ENCODE measurements at places on chromosomes 3 and 15.

DNA sequence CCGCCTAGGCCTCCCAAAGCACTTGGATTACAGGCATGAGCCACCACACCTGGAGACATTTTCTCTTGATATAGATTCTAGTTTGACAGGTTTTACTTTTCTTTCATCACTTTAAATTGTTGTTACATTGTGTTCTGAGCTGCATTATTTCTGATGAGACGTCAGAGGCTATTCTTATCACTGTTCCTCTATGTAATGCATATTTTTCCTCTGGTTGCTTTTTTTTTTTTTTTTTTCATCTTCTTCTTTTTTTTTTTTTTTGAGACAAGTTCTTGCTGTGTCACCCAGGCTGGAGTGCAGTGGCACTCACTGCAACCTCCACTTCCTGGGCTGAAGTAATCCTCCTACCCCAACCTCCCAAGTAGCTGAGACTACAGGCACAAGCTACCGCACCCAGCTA is 41.2 kb downstream of the TRA2B start:
- DNase-seq: no peak

DNA sequence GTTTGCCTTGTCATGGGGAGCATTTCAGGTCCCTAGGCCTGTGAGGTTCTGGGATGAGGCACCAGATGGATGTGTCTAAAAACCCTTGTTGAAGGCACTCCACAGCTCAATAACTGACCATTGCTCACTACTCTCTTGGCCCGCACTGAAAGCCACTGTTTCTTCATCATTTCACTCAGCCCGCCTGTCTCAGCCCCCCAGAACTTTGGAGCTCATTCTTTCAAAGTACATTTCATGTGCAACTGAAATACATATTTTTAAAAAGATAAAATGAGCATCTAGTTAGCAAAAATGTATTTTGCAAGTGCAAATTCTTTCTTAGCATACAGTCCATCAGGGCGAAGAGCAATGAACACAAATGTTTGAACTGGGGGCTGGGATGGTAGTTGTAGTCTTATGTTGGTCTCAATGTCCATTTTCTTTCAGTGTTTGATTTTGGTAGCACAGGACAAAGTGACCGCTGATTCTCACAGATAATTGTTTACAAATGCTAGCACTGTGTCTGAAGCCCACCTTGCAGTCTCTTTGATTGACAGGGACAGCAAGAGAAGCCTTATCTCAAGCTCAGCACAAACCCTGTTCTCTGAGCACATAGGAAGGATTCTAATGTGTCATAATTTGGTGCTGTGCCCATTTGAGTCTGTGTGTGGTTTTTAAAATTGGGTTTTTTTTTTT is 19.6 kb downstream of the HEMK1 start:
- no peak for DNase-seq

GRCh38 chr15:37888356-37888755 is 46.1 kb upstream of the TMCO5A start:
- DNase-seq: no peak

DNA sequence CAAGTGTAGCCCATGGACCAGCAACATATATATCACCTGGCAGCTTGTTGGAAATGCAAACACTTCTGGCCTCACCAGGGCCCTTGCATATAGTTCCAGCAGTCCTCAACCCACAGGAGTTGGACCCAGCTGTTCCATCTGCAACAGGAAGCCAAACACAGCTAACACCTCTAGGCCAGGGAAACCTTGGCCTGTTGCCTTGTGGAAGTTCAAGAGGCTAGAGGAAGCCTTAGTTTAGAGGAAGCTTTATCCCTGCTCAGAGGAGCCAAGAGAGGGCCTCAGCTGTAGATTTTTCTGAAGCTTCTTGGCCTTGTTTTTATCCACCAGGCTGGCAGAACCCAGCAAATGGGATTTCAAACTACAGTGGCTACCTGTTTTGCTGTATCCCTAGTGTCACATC is 11.4 kb downstream of the FHIT start:
- no peak for DNase-seq

- DNase-seq: no peak
Measured at GRCh38 chr3:131738095-131738494, 235.3 kb upstream of the MRPL3 start.

DNA sequence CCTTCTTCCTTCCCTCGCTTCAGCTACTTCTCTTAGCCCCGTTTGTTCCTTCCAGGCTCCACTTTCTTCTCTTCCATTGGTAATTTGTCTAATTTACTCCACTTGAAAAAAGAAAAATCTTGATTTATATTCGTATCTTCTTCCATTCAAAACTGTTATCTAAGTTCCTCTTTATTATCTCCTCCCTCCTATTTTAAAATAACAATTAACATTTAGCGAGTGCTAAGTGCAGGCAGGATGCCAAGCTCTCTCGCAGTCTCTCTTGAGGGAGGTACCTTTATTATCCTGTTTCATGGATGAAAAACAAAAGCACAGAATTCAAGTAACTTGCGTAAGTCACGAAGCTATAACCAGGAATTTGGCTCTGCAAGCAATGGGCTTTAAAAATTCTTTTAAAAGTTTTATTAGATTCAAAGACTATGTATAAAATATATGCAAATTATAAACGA is 418.9 kb upstream of the NAALADL2 start:
- DNase-seq: peak; percentile 53

- no peak for DNase-seq
Measured at GRCh38 chr3:184186184-184186901, at the start of gene ABCF3. Gene ABCF3 (plus strand): TSS chr3:184186199. CDS start chr3:184186208, 9 bp downstream.

DNA sequence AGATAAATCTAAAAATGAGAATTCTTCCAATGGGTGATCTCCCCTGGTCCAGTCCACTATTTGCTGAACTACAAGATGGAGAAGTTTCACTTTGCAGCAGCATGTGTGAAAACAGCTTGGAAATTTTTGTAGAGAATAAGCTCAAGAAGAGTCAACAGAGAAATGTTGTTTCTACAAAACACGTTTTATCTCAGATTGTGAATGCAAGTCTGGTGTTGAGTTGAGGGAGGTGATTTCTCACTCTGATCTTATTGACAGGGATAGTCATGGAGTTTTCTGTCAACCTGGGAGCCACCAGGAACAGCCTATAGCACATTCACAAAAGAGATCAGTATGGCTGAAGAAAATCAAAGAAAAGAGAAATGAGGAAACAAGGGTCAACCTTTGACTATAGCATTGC is 981.2 kb upstream of the CFAP20DC start:
- DNase-seq: no peak

DNA sequence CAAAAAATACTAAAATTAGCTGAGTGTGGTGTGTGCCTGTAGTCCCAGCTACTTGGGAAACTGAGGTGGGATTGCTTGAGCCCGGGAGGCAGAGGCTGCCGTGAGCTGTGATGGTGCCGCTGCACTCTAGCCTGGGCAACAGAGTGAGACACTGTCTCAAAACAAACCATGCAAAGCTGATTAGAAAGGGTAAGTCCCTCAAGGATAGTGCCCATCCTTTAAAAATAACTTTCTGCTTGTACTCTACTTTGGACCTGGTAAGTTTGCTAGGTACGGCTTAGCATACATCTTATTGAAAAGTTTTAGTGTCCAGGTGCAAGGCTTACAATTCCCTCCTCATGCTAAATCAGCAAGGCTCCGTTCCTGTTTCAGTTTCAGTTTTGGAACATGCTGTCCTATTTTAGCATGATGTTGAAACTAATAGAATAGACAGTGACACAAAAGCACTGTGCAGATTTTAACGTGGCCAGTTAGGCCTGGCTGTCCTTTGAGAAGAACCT is 21.4 kb downstream of the FEM1B start:
- peak; percentile 62 for DNase-seq

DNA sequence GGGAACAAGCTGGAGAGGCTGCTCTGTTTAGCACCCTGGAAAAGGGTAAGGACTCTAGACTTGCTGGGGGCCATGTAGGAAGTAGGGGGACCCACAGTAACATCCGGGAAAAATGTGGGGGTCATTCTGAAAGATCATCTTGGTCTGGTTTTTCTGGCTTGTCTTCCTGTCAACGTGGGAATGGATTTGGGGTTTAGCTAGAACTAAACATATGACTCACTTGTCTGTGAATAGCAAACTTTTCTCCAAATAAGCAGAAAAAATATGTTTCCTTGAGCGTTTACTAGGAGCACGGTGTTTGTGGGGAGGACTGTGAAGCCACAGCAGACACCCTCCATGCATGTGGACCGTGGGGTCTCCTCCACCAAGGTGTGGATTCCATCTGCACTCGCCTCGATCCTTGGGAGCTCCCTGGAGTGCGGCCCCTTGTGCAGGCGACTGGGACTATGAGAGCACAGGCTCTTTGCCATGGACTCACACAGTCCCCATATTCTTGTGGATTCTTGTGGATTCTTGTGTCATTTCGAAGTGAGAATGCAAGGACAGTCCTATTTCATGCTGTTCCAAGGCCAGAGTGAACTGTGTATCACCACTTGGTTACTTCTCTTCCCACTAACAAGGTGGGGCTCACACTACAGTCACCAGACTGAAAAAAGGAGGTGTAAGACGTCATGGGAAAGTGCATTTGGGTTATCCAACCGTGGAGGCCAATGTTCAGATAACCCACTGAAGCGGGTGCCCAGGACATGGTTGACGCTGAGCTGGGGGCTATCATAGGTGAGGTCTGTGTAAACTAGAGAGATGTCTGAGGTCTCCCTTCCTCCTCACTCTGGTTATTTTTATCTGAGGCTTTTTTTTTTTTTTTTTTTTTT is 25.5 kb downstream of the PGPEP1L start:
- no peak for DNase-seq

DNA sequence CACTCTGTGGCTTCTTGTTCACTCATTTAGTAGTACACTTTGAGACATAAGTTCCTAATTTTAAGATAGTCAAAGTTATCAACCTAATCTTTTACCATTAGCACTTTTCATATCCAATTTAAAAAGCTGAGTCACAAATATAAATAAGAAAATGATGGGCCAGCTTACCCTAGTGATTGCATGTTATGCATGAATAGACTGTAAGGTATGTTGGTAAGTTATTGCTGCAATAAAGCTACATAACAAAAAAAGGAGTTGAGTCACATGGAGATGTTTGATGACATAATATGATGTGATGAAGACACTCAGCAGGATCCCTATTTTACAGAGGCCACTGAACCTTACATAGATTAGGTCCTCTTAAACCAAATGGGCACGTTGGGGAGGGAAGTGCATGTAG is 161.3 kb downstream of the OCA2 start:
- no peak for DNase-seq

DNA sequence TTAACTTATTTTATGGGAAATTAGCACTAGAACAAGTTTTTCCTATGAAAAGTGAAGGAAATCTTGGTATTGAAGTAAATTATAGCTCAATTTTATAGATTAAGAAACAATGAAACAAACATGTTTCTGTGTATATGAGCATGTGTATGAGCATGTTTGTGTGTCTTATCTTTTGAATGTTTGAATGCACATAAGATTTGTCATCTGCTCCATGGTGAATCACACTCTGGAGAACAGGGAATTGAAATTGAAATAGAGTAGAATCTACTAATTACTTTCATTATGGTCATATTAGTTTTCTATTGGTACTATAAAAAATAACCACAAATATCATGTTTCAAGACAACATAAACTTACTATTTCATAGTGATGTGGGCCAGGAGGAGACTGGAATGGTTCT is 646.6 kb downstream of the OTOL1 start:
- DNase-seq: no peak

GRCh38 chr3:148727231-148727630 is 29.5 kb downstream of the AGTR1 start:
- DNase-seq: peak; percentile 25

DNA sequence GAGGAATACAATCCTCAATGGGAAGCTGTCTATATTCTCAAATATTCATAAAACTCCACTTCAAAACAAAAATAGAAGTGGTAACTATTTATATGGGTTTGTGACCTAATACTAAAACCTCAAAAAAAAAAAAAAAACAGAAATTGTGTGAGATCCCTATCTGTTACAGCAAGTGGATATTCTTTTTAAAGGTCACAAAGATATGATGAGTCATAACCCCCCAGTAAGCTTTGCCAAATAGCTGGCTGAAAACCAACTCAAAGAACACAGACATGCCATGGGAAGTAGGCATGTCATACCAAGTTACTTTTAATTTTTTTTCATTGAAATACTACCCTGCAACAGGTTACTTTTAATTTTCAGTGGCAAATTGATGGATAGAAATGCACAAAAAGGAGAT is 62.5 kb downstream of the CBLB start:
- no peak for DNase-seq

DNA sequence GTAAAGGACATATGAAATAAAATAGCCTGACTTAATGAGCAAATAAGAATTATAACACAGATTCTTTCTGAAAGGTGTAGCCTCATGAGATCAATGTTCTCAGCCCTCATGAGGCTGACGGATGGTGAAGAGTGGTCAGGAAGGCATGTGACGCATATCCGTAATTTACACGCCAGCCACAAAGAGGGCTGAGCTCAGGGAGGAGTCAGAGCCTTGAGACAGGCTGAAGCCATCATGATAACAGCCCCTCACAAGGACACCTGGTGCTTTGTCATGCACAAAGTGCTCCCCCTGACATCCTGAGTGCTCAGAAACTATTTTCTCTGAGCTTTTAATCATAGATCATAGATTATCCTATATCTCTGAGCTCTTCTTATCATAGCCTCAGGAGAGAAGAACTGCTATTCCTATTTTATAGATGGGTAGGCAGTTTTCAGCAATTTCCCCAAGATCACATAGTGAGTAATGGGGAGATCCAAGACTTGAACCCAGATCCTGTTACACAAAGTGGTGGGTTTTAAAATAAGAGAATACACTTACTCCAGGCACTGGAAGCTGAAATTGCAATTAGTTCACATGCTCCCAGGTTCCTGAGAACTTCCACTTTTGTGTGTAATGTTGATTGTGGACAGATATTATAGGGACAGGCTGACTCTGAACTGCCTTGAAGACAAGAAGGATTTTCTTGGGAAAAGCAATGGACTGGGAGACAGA is 267.1 kb downstream of the RPLP1 start:
- no peak for DNase-seq

- no peak for DNase-seq
Measured at GRCh38 chr3:32443478-32443877, 51.8 kb downstream of the CMTM7 start.

DNA sequence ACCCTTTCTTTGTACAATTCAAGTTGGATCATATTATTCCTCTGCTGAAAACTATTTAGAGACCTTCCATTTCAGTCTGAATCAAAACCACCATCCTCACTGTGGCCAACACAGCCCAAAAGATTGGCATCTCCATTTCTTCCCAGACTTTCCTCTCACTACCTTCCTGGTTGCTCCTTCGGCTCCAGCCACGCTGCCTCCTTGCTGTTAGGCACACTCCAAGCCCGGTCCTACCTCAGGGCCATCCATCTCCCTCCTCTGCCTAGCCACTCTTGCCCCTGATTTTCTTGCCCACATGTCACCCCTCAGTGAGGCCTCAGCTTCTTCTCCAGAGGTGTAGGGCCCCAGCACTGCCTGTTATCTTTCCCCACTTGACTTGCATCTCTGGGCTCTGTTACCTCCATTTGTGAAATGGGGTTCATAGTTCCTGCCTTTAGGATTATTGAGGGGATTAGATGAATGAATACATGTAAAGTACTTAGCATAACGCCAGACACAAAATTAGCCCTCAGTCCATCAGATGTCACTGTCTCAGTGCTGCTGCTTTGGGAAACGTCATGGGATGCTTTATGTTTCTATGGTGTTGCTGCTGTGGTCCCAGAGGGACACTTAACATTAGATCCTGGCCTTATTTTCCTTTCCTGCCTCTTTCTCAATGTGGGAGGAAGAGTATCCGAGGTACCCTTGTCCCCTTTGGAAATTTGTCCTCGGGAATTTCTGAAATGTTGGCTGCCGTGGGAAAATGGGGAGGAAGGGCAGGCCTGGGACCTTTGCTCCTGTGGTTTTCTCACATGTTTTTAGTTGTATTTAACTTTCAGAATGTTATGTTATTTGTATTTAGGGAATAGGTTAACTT is 31.3 kb downstream of the SNRK start:
- no peak for DNase-seq

GRCh38 chr15:33344111-33344510 is 33.3 kb downstream of the RYR3 start:
- no peak for DNase-seq

GRCh38 chr3:183370391-183370790 is 58.0 kb downstream of the MCF2L2 start:
- no peak for DNase-seq

All from hematopoietic multipotent progenitor cell (in vitro differentiated cells).